Colonic mucosa (tissue), 4 donors: ENCODE measurements at places on chromosomes 2 and 18. TPM values are rescaled to one million over a fixed set of nuclear protein-coding genes. Genes with fewer than 3 reads are reported as not detected.

METAP1D gene
- 3.3 TPM for total RNA-seq

LYPD6 gene
- 5.2 TPM for total RNA-seq

STARD6 gene
- not detected for total RNA-seq

YES1 gene
- 83.4 TPM for total RNA-seq

MBD1 gene
- total RNA-seq: 92.3 TPM

ITGA6 gene
- 186 TPM for total RNA-seq

SCN7A gene
- total RNA-seq: 1.2 TPM

MYL12B gene
- total RNA-seq: 415 TPM

DSC3 gene
- 0.37 TPM for total RNA-seq

SERPINB5 gene
- 6.1 TPM for total RNA-seq

RALBP1 gene
- total RNA-seq: 64.9 TPM

CHRNG gene
- not detected for total RNA-seq

AKAIN1 gene
- not detected for total RNA-seq

ALPI gene
- 27.1 TPM for total RNA-seq

LTBP1 gene
- 23.1 TPM for total RNA-seq

SP110 gene
- 11.6 TPM for total RNA-seq

SCN3A gene
- total RNA-seq: 0.40 TPM

C1QL2 gene
- total RNA-seq: not detected

DSG2 gene
- 237 TPM for total RNA-seq

ADRA2B gene
- total RNA-seq: 0.90 TPM

IL36RN gene
- not detected for total RNA-seq

STON1 gene
- total RNA-seq: 11.9 TPM

TOGARAM2 gene
- total RNA-seq: 0.59 TPM

LONRF2 gene
- total RNA-seq: 1.7 TPM

KHK gene
- 8.9 TPM for total RNA-seq

LOXL3 gene
- 2.9 TPM for total RNA-seq

LCT gene
- 0.08 TPM for total RNA-seq

SPAST gene
- 18.6 TPM for total RNA-seq

HOXD12 gene
- total RNA-seq: not detected

TRABD2A gene
- total RNA-seq: 88.1 TPM

COL5A2 gene
- 10.4 TPM for total RNA-seq

SH3YL1 gene
- total RNA-seq: 139 TPM

RFTN2 gene
- 2.2 TPM for total RNA-seq

PSTPIP2 gene
- 3.8 TPM for total RNA-seq

CNTNAP5 gene
- total RNA-seq: not detected

FBXO15 gene
- not detected for total RNA-seq

SCRN3 gene
- total RNA-seq: 19.1 TPM

ADD2 gene
- total RNA-seq: 1.1 TPM

IL36A gene
- total RNA-seq: not detected

DSG1 gene
- not detected for total RNA-seq

FEV gene
- 2.9 TPM for total RNA-seq

PTRHD1 gene
- 47.6 TPM for total RNA-seq

CTAGE1 gene
- not detected for total RNA-seq

EVX2 gene
- not detected for total RNA-seq

MAP3K19 gene
- total RNA-seq: not detected

RGPD3 gene
- total RNA-seq: 0.05 TPM

REG3A gene
- 0.79 TPM for total RNA-seq

RAB17 gene
- 34.7 TPM for total RNA-seq

CAPN13 gene
- total RNA-seq: 31.2 TPM

DSC2 gene
- 184 TPM for total RNA-seq

ADAM23 gene
- total RNA-seq: 0.52 TPM

PLEKHH2 gene
- total RNA-seq: 5.5 TPM

DLGAP1 gene
- 0.25 TPM for total RNA-seq

SOCS6 gene
- total RNA-seq: 34.2 TPM

DDX1 gene
- 71.6 TPM for total RNA-seq

TNS1 gene
- 164 TPM for total RNA-seq

AFF3 gene
- total RNA-seq: 2.6 TPM

DAW1 gene
- not detected for total RNA-seq
